ENCODE measurements at places on chromosomes 3 and 15. TPM values are rescaled to one million over a fixed set of nuclear protein-coding genes. Genes with fewer than 3 reads are reported as not detected.

Gene LIPH
- 0.18 TPM for total RNA-seq

Gene TRIM59
- total RNA-seq: 23.0 TPM

Gene SQOR
- 0.86 TPM for total RNA-seq

Gene IL17RE
- 23.6 TPM for total RNA-seq

- H3K27ac ChIP-seq: no peak overlapping the region
- H3K4me1 ChIP-seq: peaks cover 12% of the 10 kb centered on the region
- no peaks in the 10 kb centered on the region for H3K36me3 ChIP-seq
- no peak overlapping the region for H3K4me3 ChIP-seq
- no peak for DNase-seq
Measured at GRCh38 chr3:53198256-53198977, 37.4 kb downstream of the PRKCD start.

GRCh38 chr3:99351122-99351521 is 287.3 kb upstream of the COL8A1 start:
- no peaks in the 10 kb centered on the region for H3K4me1 ChIP-seq
- DNase-seq: no peak
- no peak overlapping the region for H3K27ac ChIP-seq
- peaks cover 6% of the 10 kb centered on the region for H3K27me3 ChIP-seq

Gene FANCD2OS
- total RNA-seq: not detected

Gene CMC1
- total RNA-seq: 13.4 TPM

- H3K4me1 ChIP-seq: no peaks in the 10 kb centered on the region
- no peaks in the 10 kb centered on the region for H3K27me3 ChIP-seq
- no peak for DNase-seq
- no peak overlapping the region for H3K4me3 ChIP-seq
- H3K36me3 ChIP-seq: peaks cover 3% of the 10 kb centered on the region
- no peak overlapping the region for H3K27ac ChIP-seq
Measured at GRCh38 chr3:124063197-124063909, 71.4 kb upstream of the ROPN1 start.

GRCh38 chr3:45795882-45796765 is at the start of gene SLC6A20:
Gene SLC6A20 (minus strand): TSS chr3:45796536. CDS start chr3:45796419, 117 bp downstream.
- H3K4me1 ChIP-seq: peaks cover 6% of the 10 kb centered on the region
- H3K27ac ChIP-seq: no peak within 1 kb of the TSS
- H3K4me3 ChIP-seq: peak within 1 kb of the TSS; percentile 59
- DNase-seq: no peak
- peaks cover 85% of the 10 kb centered on the region for H3K27me3 ChIP-seq

- peaks cover under 1% of the 10 kb centered on the region for H3K4me1 ChIP-seq
- H3K27ac ChIP-seq: no peak overlapping the region
- no peaks in the 10 kb centered on the region for H3K27me3 ChIP-seq
- DNase-seq: no peak
- no peak overlapping the region for H3K4me3 ChIP-seq
Measured at GRCh38 chr3:177300039-177300833, 103.0 kb upstream of the TBL1XR1 start.

- H3K27ac ChIP-seq: no peak overlapping the region
- no peak for DNase-seq
- H3K4me3 ChIP-seq: peak overlapping the region; percentile 60
- peaks cover 13% of the 10 kb centered on the region for H3K4me1 ChIP-seq
Measured at GRCh38 chr15:81002331-81003096, 1.8 kb downstream of the TLNRD1 start.

Gene FGF12
- total RNA-seq: 0.97 TPM

Gene CIB2
- total RNA-seq: 26.2 TPM

Gene TSEN2
- 29.0 TPM for total RNA-seq

DNA sequence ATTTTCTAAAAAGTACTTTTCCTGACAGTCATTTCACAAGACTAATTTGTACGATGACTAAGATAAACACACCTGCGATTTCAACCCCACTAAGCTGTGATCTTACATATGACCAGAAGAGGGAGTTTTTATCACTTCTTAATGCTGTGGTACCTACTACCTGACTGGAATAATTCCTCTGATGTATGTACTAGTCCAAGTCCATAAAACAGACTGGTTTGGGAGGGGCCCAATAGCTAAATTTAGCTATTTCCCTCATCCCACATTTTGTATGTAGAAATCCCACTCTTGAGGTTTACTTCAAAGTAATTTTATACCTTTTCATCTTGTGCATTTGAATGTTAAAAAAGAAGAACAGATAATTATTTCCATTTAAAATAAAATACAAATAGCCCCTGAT is 49.7 kb upstream of the SCAANT1 start:
- DNase-seq: no peak
- H3K4me3 ChIP-seq: no peak overlapping the region
- no peak overlapping the region for H3K27ac ChIP-seq
- H3K4me1 ChIP-seq: peaks cover 37% of the 10 kb centered on the region
- H3K36me3 ChIP-seq: no peaks in the 10 kb centered on the region
- no peaks in the 10 kb centered on the region for H3K27me3 ChIP-seq

DNA sequence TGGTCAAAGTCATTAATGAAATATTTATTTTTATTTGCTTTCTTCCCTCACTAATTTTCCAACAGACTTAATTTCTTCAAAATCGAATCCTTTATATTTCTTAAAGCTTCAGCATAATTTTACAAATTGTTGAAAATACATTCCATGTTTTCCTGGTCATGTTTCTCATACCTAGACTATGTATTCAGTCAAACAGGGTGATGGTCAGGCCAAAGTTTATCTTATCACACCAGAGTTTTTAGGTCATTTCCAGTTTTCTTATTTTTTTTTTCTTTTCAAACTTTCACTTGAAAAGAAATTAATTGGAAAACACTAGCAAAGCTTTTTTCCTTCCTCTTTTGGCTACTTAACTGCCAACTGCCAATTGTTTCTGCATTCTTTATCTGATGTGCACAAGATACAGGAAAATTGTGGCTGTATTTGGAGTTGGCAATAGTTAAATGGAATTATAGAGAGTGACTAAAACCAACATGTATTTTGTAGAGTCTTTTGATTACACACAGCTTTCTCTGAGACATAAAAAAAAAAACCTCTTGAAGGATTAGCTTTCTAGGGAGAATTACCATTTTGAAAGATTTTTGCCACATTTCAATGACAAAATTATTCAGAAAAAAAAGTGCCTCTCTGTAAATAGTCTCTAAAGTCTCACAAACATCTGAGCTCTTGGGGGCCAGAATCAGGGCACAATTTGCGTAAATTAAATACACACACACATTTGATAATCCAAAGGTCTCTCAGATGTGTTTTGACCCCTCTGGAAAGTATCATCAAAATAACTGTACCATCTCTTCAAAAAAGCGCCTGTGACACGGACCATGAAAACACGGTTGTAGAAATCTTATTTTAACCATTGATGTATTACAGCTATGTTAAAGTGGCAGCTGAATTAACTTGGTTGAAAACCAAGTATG is 603.2 kb upstream of the KCNMB2 start:
- no peaks in the 10 kb centered on the region for H3K27me3 ChIP-seq
- no peak overlapping the region for H3K4me3 ChIP-seq
- H3K36me3 ChIP-seq: no peaks in the 10 kb centered on the region

Gene AGTR1
- 0.34 TPM for total RNA-seq

GRCh38 chr15:85412066-85412465 is 31.7 kb downstream of the AKAP13 start:
- H3K4me3 ChIP-seq: no peak overlapping the region
- no peak overlapping the region for H3K27ac ChIP-seq
- H3K4me1 ChIP-seq: peaks cover 19% of the 10 kb centered on the region
- DNase-seq: no peak
- no peaks in the 10 kb centered on the region for H3K27me3 ChIP-seq
- H3K36me3 ChIP-seq: peaks cover 15% of the 10 kb centered on the region

GRCh38 chr15:71779073-71779797 is 31.1 kb upstream of the NR2E3 start:
- no peak overlapping the region for H3K4me3 ChIP-seq
- no peaks in the 10 kb centered on the region for H3K27me3 ChIP-seq
- peaks cover 18% of the 10 kb centered on the region for H3K4me1 ChIP-seq
- peaks cover 4% of the 10 kb centered on the region for H3K36me3 ChIP-seq
- no peak overlapping the region for H3K27ac ChIP-seq
- no peak for DNase-seq

Gene GOLGA6A
- total RNA-seq: 0.20 TPM

DNA sequence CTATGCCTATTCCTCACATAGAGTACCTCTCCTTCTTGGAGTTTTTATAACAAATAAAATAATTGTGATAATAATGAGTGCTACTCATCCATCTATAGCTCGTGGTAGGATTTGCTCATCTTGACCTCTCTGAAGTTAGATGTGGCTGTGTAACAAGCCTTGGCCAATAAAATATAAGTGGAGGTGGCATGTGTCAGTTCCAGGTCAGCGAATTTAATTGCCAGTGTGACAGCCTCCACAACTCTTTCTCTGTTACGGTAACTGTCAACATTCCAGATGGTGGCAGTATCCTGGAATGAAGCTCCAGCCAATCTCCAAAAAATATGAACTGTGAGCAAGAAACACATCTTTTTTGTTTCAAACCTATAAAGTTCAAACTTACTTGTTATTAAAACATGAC is 13.8 kb downstream of the CLRN1 start:
- H3K4me1 ChIP-seq: peaks cover 41% of the 10 kb centered on the region
- H3K4me3 ChIP-seq: no peak overlapping the region
- no peaks in the 10 kb centered on the region for H3K36me3 ChIP-seq
- H3K27ac ChIP-seq: no peak overlapping the region
- H3K27me3 ChIP-seq: peaks cover 4% of the 10 kb centered on the region

Gene GCHFR
- 14.4 TPM for total RNA-seq

Gene CHDH
- 3.9 TPM for total RNA-seq

DNA sequence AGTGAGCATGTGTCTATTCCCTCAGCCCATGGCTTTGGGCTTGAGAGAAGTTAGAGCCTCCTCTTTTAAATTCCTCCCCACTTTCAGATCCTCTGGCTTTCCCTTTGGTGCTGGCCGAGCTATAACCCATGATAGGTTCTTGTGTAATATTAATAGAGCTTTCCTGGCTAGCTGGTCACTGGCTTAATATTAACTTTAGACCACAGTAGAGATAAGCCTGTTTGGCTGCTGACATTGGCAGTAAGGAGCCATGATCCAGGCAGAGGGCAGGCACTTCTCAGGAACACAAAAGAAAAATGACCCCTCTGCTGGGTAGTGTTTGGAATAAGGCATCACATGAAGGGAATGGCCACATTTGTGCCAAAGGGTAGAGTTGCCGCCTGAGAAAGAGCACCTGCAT is 65.4 kb upstream of the UMPS start:
- H3K4me3 ChIP-seq: no peak overlapping the region
- no peak for DNase-seq
- H3K27ac ChIP-seq: no peak overlapping the region
- peaks cover 27% of the 10 kb centered on the region for H3K36me3 ChIP-seq

GRCh38 chr3:100105501-100105900 is 8.8 kb downstream of the FILIP1L start:
- H3K4me3 ChIP-seq: no peak overlapping the region
- H3K27me3 ChIP-seq: no peaks in the 10 kb centered on the region
- peaks cover 2% of the 10 kb centered on the region for H3K36me3 ChIP-seq

- peak overlapping the region; percentile 55 for H3K27ac ChIP-seq
- peaks cover 6% of the 10 kb centered on the region for H3K36me3 ChIP-seq
- H3K27me3 ChIP-seq: no peaks in the 10 kb centered on the region
- H3K4me3 ChIP-seq: no peak overlapping the region
- no peak for DNase-seq
- peaks cover 88% of the 10 kb centered on the region for H3K4me1 ChIP-seq
Measured at GRCh38 chr3:168618827-168619470, 523.2 kb upstream of the GOLIM4 start.

GRCh38 chr15:65048241-65048640 is 3.1 kb downstream of the SLC51B start:
- no peak overlapping the region for H3K4me3 ChIP-seq
- no peaks in the 10 kb centered on the region for H3K36me3 ChIP-seq
- peaks cover 14% of the 10 kb centered on the region for H3K4me1 ChIP-seq
- no peaks in the 10 kb centered on the region for H3K27me3 ChIP-seq

GRCh38 chr3:123229145-123229544 is 27.4 kb downstream of the SEC22A start:
- no peaks in the 10 kb centered on the region for H3K27me3 ChIP-seq
- DNase-seq: no peak
- peaks cover 67% of the 10 kb centered on the region for H3K36me3 ChIP-seq
- no peaks in the 10 kb centered on the region for H3K4me1 ChIP-seq
- no peak overlapping the region for H3K27ac ChIP-seq
- no peak overlapping the region for H3K4me3 ChIP-seq

Gene PROS1
- total RNA-seq: 16.9 TPM

Gene SERINC4
- total RNA-seq: 0.09 TPM

Gene COL7A1
- 15.0 TPM for total RNA-seq

- H3K27ac ChIP-seq: no peak overlapping the region
- H3K27me3 ChIP-seq: no peaks in the 10 kb centered on the region
- peaks cover 11% of the 10 kb centered on the region for H3K36me3 ChIP-seq
- H3K4me1 ChIP-seq: no peaks in the 10 kb centered on the region
Measured at GRCh38 chr15:63752075-63752684, 81.6 kb downstream of the HERC1 start.

GRCh38 chr15:49604625-49605409 is 15.8 kb downstream of the FAM227B start:
- H3K36me3 ChIP-seq: peaks cover 31% of the 10 kb centered on the region
- H3K27me3 ChIP-seq: no peaks in the 10 kb centered on the region
- H3K4me3 ChIP-seq: no peak overlapping the region
- H3K27ac ChIP-seq: no peak overlapping the region

DNA sequence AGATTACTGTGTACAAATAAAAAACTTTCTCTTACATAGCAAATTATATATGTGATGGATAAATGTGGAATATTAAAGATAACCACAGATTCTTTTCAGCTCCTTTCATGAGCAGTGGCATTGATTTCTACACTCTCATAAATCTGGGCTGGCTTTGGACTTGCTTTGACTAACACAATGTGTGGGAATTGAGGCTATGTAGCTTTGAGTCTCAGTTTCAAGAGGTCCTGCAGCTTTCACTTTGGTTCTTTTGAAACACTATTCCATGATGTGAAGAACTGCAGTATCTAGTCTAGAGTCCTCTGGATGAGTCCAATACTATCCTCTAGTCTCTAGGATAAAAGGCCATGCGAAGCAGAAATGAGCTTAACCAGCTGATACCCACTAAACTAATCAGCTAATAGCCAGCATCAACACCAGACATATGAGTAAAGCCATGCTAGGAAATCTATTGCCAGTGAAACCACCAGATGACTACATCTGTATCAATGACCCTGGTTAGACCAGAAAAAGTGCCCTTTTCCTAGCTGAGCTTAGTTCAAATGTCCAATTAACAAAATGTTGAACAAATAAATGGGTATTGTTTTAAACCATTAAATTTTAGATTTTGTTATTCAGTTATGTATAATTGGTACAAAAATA is 274.9 kb upstream of the ZPLD1 start:
- H3K27me3 ChIP-seq: no peaks in the 10 kb centered on the region
- no peak overlapping the region for H3K4me3 ChIP-seq
- peaks cover 44% of the 10 kb centered on the region for H3K4me1 ChIP-seq
- DNase-seq: no peak
- H3K27ac ChIP-seq: no peak overlapping the region

DNA sequence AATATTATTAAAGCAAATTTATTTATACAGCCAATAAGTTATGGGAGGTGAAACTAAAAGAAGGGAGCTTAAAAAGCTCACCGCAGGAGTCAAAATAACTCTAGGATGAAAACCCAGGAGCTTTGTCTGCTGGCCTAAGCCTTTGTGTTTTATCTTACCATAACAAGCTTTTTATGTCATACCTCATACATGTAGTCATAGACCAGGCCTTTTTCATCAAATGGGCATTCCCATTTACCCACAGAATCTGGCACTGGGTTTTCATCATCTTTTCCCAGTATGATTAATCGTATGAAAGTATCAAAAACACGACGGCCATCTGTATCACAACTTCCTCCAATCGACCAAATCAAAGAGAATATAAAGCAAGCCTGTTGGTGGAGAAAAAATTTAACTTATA is 122.8 kb downstream of the DNAH12 start:
- no peaks in the 10 kb centered on the region for H3K27me3 ChIP-seq
- H3K36me3 ChIP-seq: no peaks in the 10 kb centered on the region
- no peak for DNase-seq
- no peak overlapping the region for H3K4me3 ChIP-seq
- peak overlapping the region; percentile 25 for H3K27ac ChIP-seq
